ENCODE measurements at places on chromosomes 7 and 10. TPM values are rescaled to one million over a fixed set of nuclear protein-coding genes. Genes with fewer than 3 reads are reported as not detected.

PAX4 gene
- 1.6 TPM for total RNA-seq

DNA sequence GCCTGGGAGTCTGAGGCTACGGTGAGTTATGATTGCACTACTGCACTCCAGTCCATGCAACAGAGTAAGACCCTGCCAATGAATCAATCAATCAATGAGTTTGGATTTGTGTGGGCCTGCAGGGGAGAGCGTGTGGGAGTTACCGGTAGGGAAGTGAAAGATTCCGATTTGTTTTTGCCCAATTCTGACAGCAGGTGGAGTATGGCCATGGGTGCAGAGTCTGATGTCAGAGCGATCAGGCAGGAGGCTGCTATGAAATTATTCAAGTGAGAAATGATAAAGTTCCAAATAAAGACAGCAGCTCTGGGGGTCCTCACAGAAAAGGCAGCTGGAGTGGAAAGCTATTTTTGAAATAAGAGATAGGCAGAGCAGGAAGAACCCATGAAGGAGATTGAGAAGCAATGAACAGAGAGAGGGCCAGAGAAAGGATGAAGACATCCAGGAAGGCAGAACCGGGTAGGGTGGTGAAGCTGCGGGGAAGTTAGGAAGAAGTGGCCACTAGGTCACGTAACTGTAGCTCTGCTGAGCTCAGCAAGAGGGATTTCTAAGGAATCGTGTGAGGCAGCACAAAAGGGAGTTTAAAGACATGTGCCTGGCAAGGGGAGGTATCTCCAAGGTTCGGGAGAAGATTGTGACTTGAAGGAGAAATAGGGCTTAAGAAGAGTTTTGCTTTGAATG is 93.7 kb upstream of the NMT2 start:
- no peak for DNase-seq

- no peak for DNase-seq
Measured at GRCh38 chr7:82389876-82390275, 53.7 kb downstream of the CACNA2D1 start.

DNA sequence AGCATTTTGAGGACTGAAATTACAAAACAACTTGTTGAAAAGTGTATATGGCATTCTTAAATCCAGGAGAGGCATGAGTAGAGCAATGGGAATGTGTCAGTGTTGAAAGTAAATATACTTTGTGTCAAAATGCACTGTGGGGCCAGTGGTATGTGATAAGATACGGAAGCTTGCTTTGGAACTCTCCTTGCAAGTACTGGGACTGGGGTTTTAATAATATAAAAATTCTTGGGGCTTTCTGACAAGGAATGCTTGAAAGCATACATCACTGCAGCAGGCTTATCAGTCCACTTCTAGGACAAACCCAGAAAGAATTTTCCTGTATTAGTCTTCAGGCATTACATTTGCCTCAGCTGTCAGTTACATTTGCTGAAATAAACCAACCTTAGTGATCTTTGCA is 472.8 kb upstream of the FZD8 start:
- DNase-seq, result no peak

- no peak for DNase-seq
Measured at GRCh38 chr10:65566906-65567305, 1358.9 kb upstream of the LRRTM3 start.

Data from left colon (tissue), 2 donors.